AG08395 (cell line): ENCODE measurements at places on chromosomes 11 and 22.

- no peak for DNase-seq
These were observed 369.6 kb downstream of the TENM4 start for GRCh38 chr11:79071190-79071589.

GRCh38 chr11:104781037-104781436 is 117.2 kb downstream of the CASP12 start:
- DNase-seq: no peak

DNA sequence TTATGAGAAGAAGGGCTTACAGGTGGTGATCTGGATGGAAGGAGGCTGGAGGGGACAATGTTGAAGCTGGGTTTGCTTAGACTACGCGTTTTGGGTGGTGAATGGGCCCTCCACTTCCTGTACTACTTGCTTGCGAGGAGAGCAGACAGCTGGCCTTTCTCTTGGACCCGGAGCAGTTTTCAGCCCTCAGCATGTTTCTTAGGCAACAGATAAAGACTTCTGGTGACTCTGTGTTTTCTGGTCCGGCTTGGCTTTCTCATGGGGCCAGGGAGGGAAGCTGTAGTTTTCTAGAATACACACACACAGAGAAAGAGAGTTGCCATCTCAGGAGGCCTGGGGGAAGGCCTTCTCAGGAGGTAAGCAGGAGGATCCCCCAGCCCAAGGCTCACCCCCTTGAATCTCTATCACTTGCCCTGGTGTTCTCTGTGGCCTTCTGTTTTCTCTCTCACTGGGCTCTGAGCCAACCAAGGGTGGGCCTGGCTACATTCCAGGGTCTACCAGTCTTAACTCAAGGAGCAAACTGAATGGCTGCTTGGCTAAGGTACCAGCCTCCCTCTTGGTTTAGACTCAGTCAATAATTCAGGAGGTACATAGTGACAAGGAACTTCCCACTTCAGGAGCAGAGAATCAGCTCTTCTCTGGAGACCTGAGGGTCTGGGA is 2.4 kb downstream of the CCS start:
- DNase-seq: no peak

GRCh38 chr11:60951904-60952741 is at the start of gene SLC15A3:
Gene SLC15A3, minus strand, starts transcription at chr11:60952176. Its CDS starts 625 bp downstream, at chr11:60951551.
- DNase-seq: peak; percentile 52

DNA sequence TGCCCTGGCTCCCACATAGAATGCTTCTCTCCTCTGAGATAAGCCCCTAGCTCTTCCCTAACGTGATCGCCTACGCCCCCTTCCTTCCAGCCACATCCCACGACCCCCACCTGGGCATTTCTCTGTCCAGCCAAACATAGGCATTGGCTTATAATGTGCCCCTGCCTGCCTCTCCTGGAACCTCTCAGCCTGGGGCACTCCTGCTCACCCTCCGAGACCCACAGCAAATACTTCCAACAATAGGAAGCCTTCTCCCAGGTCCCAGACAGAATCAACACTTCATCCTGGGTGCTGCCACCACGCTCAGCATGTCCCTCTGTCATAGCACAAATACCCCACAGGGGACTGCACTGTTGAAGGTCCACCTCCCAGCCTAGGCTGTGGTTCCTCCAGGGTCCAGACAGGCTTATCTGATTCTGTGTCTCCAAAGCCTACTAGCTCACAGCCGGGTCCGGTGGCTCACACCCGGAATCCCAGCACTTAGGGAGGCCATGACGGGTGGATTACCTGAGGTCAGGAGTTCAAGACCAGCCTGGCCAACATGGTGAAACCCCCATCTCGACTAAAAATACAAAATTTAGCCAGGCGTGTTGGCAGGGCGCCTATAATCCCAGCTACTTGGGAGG is 24.2 kb upstream of the TMPRSS4 start:
- DNase-seq: no peak

- peak; percentile 20 for DNase-seq
These were observed 734 bp downstream of the C11orf58 start for GRCh38 chr11:16738947-16739815.

DNA sequence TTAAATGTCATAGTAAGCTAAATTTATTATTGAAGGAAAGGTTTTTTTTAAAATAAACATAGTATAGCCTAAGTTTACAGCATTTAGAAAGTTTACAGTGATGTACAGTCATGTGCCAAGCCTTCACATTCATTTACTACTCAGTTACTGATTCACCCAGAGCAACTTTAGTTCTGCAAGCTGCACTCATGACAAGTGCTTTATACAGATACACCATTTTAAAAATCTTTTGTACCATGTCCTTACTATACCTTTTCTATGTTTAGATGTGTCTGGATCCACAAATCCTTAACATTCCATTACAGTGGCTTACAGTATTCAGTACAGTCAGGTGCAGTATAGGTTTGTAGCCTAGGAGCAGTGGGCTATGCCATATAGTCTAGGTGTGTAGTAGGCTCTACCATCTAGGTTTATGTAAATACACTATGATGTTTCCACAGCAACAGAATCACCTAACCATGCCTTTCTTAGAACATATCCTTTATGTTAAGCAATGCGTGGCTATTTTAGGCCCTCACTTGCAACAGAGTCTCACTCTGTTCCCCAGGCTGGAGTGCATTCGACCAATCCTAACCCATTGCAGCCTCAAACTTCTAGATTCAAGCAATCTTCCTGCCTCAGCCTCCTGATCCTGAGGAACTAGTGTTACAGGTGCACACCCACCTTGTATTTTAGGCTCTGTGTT is 79.5 kb upstream of the SLC25A18 start:
- DNase-seq: no peak

GRCh38 chr22:39723463-39723862 is 152.9 kb downstream of the CACNA1I start:
- no peak for DNase-seq

DNA sequence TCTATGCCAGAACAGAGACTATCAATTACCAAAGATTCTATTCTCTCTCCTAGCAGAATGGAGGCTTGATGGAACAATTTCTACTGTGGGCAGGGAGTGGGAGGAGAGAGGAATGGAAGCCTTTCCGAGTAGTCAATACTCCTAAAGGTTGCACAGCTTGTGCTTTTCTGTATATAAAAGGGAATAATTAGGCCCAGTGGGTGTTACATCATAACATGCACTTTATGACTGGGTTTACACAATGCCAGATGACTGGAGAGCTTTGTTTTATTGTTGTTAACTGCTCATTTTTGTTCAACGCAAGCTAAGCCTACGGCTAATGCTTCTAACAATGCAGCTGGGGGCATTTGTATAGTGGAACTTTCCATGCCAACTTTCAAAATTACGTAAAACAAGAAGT is 2237.9 kb upstream of the RAG2 start:
- DNase-seq: no peak

DNA sequence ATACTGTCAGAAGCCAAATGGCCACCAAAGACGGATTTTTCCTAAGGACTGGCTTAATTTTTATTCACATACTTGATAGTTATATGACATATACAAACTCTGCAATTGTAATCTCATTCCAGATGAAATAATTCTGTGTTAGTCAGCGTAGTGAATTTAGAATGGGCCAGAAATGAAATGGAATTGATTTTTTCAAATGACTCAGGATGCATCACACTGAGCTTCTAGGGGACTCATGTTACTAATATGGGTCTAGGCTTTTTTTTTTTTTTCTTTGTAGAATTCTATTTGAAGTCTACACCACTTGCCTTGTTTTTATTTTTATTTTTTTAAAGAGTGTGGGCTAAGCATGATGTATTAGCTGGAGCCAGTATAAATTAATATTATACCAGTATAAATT is 62.7 kb downstream of the SPECC1L start:
- peak; percentile 75 for DNase-seq

DNA sequence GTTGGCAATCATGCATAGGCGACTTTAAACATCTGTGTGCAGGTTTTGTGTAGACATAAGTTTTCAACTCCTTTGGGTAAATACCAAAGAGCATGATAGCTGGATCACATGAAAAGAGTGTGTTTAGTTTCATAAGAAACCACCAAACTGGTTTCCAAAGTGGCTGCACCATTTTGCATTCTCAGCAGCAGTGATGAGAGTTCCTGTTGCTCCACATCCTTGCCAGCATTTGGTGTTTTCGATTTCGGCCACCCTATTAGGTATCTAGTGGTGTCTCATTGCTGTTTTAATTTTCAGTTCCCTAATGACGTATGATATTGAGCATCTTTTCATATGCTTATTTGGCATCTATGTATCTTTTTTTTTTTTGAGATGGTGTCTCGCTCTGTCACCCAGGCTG is 62.8 kb upstream of the CCND1 start:
- no peak for DNase-seq

- DNase-seq: no peak
These were observed 3.9 kb downstream of the GATD1 start for GRCh38 chr11:773425-773824.

- DNase-seq: no peak
These were observed 654.2 kb downstream of the NELL1 start for GRCh38 chr11:21323617-21324016.

DNA sequence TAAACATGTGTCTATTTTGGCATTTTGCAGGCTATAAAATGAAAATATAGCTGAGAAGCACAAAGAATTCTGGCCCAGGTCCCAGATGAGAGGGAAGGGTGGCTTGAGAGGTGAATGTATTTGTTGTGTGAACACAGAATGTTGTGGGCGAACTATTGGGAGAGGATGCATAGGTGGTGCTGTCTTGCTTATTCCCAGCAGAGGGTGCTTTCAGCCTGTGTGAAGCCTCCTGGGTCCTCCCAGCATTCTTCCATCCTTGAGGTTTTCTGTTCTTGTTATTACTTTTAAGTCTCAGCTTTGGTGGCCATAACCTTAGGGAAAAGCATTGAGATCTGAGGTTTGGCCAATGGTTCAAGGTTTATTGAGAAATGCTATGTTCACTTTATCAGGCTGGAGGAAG is 108.7 kb upstream of the SNX19 start:
- DNase-seq: peak; percentile 52

- DNase-seq: no peak
These were observed 745.2 kb downstream of the KCNA4 start for GRCh38 chr11:29271616-29272015.

DNA sequence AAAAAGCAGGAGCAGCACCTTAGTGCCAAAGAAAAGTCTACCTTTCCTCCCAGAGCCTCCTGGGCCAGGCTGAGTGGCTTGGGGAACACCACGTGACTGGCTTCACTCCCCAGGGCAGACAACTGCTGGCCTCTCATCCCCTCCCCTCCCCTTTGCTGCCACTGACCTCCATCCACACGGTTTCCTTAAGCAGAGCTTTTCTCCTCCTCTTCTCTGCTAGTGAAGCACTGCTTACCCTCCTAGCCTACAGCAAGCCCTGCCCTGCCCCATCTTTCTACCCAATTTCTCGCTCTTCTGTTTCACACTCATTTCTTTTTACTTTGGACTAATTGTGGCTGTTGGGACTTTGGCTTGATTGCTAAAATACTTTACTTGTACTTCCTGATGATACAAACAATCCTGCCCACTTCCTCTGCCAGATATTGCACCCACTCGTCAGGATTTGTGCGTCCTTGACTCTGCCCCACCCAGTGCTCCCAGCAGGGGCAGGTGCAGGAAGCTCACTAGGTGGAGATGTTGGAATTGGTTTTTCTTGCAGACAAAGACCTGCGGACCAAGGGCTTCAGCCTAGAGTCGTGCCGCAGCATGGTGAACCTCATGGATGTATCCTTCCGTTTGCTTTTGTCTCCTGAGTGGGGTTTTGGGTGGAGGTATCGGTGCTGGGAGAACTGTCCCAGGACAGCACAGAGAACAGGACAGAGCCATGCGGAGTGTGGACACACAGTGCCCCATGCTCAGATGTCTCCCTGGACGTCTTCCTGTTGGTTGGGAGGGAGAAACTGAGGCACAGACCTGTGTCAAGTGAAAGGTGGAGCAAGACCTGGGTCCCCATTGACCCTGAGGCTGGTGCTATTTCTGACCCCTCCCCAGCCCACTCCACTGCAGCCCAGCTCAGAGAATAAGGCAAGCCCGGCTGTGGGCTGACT is 27.3 kb downstream of the CAPN1 start:
- DNase-seq: no peak

GRCh38 chr11:73216465-73216864 is 1.6 kb upstream of the P2RY2 start:
- no peak for DNase-seq

- DNase-seq: no peak
These were observed 56.3 kb upstream of the TCF20 start for GRCh38 chr22:42326801-42327200.

DNA sequence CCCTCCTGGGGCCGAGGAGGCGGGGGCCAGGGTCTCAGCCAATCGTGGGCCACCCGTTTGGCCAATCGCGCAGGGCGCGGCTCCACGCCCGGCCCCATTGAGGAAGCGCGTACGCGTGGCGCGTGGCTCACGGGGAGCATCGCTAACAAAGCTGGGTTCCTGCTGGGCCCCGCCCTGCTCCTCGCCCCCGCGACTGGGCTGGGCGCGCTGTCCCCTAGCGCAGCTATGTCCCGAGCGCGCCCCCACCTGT is 614 bp upstream of the ASCL2 start:
- DNase-seq: no peak

- no peak for DNase-seq
These were observed 35.3 kb downstream of the LDHAL6A start for GRCh38 chr11:18490736-18491485.

DNA sequence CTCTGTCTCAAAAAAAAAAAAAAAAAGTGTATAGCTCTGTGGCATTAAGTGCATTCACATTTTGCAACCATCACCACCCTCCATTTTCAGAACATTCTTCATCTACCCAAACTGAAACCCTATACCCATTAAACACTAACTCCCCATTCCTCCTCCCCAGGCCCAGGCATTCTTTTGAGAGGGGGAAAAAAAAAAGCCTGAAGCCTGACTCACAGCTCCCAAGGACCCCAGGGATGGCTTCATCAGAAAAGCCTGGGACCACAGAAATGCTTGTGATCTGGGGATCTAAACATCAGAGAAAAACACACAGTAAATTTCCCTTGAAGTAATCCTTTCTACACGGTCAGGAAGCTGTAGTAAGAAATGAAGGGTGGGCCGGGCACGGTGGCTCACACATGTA is 10.7 kb upstream of the GTSE1 start:
- no peak for DNase-seq

DNA sequence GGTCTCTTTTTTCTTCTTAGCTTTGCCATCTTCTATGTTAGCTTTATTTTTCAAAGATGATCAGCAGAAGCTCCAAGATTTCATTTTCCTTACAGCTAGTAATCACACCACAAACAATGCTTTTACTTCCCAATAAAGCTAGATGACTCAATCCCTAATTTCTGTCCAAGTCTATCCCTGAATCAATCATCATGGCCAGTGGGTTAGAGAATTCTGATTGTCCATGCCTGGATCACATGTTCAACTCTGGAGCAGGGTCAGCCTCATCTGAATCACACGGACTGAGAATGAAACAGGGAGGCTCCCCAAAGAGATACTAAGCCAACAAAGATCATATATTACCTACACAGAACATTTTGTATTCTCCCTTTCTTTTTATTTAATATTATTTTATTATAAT is 79.6 kb downstream of the BBOX1 start:
- peak; percentile 13 for DNase-seq

GRCh38 chr11:65945430-65945911 is at the start of gene TSGA10IP:
Gene TSGA10IP, plus strand, starts transcription at chr11:65945480. Its CDS starts 196 bp downstream, at chr11:65945676.
- no peak for DNase-seq

GRCh38 chr11:128239306-128239705 is 348.1 kb downstream of the ETS1 start:
- no peak for DNase-seq
